ENCODE measurements at places on chromosomes 7 and 10.

GRCh38 chr10:98186681-98187080, 52.2 kb downstream of the R3HCC1L start:
- no peaks in the 10 kb centered on the region for H3K27me3 ChIP-seq
- H3K36me3 ChIP-seq, result peaks cover 10% of the 10 kb centered on the region
- no peaks in the 10 kb centered on the region for H3K4me1 ChIP-seq
- DNase-seq, result no peak

DNA sequence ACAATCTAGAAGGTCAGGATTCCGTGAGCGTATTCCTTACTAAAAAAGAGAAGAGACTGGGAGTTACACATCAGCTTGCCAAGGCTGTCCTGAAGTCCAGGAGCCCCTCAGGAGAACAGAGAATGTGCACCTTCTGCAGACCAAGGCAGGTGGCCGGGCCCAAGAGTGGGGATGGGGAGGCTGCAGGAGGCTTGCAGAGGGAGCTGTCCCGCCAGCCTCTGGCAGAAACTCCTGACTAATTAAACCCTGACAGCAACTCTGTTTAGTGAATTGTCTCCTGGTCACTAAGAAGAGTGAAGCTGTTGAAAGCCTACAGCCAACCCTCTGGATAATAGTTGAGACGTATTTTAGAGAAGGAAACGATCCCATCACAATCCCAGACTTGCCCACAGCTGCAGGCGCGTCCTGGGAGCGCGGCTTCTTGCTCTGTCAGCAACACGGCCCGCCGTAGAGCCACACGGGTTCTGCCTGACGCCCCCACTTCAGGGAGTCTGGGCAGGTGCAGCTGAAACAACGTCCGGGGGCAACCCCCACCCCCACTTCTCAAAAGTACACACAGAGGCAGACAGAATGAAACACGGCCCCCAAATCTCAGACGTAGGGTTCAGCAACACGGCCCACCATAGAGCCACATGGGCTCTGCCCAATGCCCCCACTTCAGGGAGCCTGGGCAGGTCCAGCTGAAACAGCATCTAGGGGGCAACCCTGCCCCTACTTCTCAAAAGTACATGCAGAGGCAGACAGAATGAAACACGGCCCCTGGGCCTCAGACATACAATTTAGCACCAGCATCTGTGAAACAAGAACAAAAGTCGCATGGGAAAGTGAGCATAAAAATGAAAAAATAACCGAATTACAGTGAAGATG, 45.2 kb downstream of the DIP2C start:
- DNase-seq, result no peak
- H3K27ac ChIP-seq, result no peak overlapping the region
- peaks cover 2% of the 10 kb centered on the region for H3K27me3 ChIP-seq
- no peaks in the 10 kb centered on the region for H3K4me1 ChIP-seq

DNA sequence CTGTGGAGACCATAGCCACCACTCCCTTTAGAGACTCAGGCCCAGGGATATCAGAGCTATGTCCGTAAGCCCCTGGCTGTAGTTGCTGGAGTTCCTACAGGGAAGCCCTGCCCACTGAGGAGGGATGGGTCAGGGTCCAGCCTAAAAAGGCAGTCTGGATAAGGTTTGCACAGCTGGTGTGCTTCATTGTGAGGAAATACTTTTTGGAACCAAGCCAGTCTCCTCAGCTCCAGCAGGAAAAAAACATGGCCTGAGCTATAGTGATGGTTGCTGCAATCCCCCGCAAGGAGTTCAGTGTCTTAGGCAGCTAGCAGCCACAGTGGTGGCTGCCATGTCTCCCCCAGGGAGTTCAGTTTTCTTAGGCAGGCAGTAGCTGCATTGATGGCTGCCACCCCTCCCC, 52.6 kb upstream of the CYP2C8 start:
- DNase-seq, result peak; percentile 9
- H3K36me3 ChIP-seq, result no peaks in the 10 kb centered on the region
- H3K27me3 ChIP-seq, result no peaks in the 10 kb centered on the region
- H3K4me3 ChIP-seq, result no peak overlapping the region

- H3K27ac ChIP-seq, result no peak within 1 kb of the TSS
- H3K4me3 ChIP-seq, result peak within 1 kb of the TSS; percentile 9
- H3K36me3 ChIP-seq, result no peaks in the 10 kb centered on the region
- H3K27me3 ChIP-seq, result peaks cover 28% of the 10 kb centered on the region
- no peak for DNase-seq
- no peaks in the 10 kb centered on the region for H3K4me1 ChIP-seq
These were observed at the start of gene INA for GRCh38 chr10:103276896-103277712. Gene INA (plus strand): TSS chr10:103277138. CDS start chr10:103277212, 74 bp downstream.

DNA sequence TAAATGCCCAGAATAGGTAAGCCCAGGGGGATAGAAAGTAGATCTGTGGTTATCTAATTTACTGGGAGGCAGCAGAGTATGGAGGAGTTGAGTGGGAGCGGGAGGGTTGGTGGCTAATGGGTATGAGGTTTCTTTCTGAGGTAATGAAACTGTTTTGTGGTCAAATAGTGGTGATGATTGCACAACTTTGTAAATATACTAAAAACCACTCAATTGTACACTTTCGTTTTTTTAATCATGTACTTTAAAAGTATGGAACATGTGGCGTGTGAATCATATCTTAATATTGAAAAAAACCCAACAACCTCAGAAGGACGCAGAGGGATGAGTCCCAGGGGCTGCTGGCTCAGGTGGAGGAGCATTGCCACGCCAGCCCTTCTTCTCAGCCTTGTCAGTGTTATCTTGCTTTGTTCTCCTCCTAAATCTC, 118.1 kb downstream of the WDR11 start:
- DNase-seq, result no peak
- H3K4me1 ChIP-seq, result peaks cover 17% of the 10 kb centered on the region
- no peak overlapping the region for H3K27ac ChIP-seq
- no peaks in the 10 kb centered on the region for H3K36me3 ChIP-seq
- no peak overlapping the region for H3K4me3 ChIP-seq

GRCh38 chr10:93445978-93446720, 36.0 kb downstream of the MYOF start:
- H3K27ac ChIP-seq, result peak overlapping the region; percentile 89
- H3K4me3 ChIP-seq, result no peak overlapping the region
- H3K4me1 ChIP-seq, result peaks cover 46% of the 10 kb centered on the region
- H3K27me3 ChIP-seq, result no peaks in the 10 kb centered on the region

DNA sequence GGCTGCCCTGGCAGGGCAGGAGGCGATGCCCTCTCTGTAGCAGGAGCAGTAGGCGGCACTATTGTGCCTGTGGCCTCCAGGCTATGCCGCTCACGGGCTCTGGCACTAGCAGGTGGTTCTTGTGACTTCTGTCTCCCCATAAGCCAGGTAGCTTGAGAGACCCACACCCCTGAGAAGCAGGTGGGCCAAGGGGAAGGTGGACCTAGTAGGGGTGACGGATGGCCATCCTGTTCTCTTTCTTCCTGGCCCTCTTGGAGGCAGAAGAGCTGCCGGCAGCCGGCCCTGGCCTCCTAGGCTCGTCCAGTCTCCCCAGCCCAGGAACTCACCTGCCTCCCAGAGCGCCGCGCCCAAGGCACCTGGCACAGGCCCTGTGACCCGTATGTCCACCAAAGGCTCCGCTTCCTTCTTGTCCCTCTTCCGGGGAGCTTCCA, 15.4 kb downstream of the MMRN2 start:
- no peaks in the 10 kb centered on the region for H3K36me3 ChIP-seq
- H3K4me1 ChIP-seq, result no peaks in the 10 kb centered on the region
- peaks cover 32% of the 10 kb centered on the region for H3K27me3 ChIP-seq
- no peak overlapping the region for H3K27ac ChIP-seq
- no peak for DNase-seq

Data from small intestine (tissue), 16 donors.